Memory B cell (primary cell): ENCODE measurements at places on chromosomes 11 and 22.
A peak's percentile ranks its signal among the peaks of the same experiment; 100 is the strongest.

GRCh38 chr22:37862570-37863325, 13.5 kb downstream of the EIF3L start:
- no peak for DNase-seq

DNA sequence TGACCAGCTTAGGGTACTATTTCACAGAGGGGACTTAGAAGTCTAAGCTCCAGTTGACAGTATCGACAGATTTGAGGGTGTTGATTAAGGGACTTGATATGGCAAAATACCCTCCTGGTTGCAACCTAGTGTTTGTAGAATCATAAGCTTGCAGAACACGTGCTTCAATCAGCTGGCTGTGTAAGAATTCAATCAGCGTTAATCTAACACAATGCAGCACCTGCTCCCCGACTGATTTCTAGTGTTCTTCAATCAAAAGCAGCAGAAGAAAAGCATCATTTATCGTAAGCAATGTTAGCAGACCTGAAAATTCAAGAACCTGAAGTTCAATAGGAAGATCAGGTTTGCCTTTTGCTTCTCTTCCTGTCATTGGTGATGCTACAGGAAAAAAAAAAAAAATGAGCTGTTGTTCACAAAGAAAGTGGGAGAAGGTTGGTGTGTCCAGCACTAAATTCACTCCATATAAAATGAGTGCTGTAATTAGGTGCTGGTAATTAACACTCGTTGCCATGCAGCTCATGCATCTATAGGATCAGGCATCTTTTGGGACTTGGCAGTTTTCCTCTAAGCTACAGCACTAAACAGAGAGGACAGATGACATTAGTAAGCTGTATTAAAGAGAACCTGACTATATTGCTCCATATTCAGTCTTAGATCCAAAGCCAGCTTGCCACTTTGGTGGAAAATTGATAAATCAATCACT, 840.3 kb downstream of the OPCML start:
- no peak for DNase-seq

DNA sequence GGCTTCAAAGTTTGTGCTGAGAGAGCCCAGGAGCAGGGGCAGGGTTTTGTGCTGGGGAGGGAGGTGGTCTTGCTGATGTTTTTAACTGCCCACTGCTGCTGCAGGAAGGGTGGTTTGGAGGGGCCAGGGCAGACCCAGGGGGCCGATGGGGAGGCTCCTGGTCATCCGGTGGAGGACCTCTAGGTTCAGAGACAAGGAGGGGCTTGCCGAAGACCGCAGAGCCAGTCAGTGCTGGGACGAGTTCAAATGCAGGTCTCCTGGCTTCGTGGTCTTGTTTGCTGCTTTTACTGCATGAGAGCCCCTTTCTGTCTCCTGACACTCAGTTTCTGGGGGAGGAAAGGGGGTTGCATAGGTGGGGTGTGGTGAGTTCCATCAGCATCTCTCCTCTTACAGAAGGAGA, 26.0 kb downstream of the CACNA1I start:
- no peak for DNase-seq

DNA sequence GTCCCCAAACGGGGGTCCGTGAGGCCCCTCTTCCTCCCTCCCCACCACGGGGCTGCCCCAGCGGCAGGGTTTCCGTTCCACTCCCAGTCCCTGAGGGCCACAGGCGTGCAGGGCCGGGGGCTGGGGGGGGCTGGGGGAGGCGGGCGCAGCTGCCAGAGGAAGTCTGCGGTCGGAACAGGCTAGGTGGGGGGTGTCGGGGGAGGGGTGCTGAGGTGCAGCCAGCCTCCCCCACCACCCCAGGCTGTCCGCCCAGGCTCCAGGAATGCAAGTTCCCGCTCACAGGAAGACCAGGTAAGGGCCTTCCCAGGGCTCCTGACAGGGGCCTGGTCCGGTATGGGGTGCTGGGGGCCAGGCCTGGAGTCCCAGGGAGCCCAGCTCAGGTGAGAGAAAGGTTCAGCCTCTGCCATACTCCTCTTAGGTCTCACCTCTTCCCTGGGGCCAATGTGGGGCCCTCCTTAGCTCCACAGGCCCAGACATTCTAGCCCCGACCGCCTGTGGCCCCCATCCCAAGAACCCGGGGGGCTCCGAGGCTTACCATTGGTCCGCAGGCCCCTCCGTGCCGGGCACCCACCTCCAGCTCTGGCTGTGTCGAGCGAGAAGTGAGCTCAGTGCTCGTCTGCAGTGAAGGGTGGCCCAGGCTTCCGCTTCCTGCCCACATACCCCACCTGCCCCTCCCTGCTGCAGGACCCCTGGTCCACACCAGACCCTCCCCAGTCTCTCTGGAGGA, at the start of gene PTPRCAP:
Gene PTPRCAP (minus strand): TSS at position 601 of the 727 bp plus-strand sequence. CDS start 63 bp downstream, at position 538.
- DNase-seq = peak; percentile 67

DNA sequence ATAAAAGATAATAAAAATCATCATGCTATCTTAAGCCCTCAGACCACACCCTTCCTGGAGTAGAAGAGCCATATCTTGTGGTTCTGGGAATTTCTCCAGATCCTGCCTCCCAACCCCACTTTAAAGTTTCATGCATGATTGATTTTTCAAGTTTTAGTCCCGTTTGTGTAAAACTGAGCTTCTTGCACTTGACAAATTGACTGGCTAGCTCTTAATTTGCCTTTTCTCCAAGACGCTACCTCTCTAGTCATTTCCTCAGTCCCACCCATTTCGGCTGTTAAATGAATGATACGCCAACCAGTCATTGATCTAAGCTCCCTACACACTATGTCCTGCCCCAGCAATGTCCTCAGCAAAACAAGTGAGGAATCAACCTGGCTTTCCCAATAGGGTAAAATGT, 71.8 kb upstream of the TEAD1 start:
- no peak for DNase-seq

DNA sequence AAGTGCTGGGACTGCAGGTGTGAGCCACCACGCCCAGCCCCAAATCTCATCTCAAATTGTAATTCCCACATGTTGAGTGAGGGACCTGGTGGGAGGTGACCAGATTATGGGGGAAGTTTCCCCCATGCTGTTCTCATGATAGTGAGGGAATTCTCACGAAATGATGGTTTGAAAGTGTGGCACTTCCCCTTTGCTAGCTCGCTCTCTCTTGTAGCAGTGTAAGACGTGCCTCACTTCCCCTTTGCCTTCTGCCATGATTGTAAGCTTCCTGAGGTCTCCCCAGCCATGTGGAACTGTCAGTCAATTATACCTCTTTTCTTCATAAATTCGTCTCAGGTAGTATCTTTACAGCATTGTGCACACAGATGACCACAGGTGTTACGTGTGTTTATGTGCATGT, 357.8 kb downstream of the CADM1 start:
- DNase-seq = no peak

DNA sequence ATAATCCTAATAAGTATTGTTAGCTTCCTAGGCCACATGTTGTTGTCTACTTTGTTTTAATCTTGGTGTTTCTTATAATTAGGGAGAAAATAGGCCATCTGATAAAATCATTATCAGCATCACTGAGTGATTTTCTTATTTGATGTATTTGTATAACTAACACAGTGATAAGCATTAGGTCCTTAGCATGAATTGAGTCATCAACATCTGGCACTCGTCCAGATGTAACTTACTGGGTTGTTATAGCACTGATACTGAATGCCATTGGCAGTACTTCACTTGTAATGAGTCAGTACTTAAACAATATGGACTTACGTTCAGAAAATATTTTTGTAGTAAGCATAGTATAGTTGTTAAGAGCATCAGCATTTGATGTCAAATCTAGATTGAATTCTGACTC, 16.2 kb downstream of the API5 start:
- no peak for DNase-seq

DNA sequence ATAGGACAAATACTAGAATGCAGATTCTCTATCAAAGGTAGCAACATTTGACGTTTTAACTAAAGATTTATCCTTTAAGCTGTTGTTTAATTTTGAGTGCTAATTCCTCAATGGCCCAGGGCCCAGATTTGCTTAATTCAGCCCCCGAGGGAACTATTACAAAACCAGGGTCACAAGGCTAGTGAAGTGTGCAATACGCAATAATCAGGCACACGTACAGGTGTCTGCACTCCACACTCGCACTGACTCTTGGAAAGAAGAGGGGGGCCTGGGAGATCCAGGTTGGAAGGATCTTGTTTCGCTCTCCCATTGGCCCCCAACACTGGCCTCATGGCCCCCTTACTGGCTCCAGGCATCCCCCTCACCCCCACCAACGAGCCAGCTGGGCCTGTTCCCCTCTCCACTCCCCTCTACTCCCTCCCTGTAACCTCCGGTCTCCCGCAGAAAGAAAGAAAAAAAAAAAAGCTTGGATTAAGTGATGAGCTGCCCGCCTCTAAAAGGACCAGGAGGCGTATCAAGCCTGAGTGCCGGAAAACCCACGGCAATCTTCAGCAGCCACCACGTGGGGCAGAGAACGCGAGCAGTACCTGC, 2.2 kb upstream of the KIRREL3 start:
- no peak for DNase-seq

- DNase-seq = no peak
Measured at GRCh38 chr11:68009391-68010089, 587 bp upstream of the ALDH3B1 start.

GRCh38 chr11:72605973-72606747, 68.1 kb downstream of the PDE2A start:
- no peak for DNase-seq
